SW480 (cell line): ENCODE measurements at places on chromosomes 4 and X.

DNA sequence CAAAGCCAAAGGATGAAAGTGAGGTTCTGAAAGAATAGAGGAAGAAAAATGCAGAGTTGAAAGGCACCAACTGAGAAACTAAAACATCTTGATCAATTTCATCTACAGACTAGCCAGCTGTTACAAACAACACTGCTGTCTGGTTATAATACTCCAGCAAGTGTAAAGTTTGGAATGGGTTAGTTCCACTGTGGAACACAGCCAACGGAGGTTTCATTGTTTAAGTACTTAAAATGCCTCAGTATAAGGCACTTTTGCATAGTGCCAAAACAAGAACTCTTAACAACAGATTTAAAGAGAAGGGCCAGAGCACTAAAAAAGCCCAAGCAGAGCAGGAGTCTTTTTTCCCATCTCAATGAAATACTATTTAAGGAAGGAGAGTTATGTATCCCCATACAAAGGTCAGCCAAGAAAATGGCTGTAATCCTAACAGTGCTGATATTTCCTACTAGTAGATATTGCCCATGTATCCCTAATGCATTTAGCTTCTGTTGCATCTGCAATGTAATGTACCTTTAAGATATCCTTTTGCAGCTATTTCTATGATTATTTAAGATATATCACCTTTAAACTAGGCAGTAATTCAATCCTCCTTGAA, 16.5 kb downstream of the ACSL4 start:
- no peak for DNase-seq

- no peak for DNase-seq
Measured at GRCh38 chr4:77701121-77701520, 95.5 kb downstream of the CXCL13 start.

GRCh38 chr4:142480244-142480643, 365.9 kb downstream of the INPP4B start:
- no peak for DNase-seq

DNA sequence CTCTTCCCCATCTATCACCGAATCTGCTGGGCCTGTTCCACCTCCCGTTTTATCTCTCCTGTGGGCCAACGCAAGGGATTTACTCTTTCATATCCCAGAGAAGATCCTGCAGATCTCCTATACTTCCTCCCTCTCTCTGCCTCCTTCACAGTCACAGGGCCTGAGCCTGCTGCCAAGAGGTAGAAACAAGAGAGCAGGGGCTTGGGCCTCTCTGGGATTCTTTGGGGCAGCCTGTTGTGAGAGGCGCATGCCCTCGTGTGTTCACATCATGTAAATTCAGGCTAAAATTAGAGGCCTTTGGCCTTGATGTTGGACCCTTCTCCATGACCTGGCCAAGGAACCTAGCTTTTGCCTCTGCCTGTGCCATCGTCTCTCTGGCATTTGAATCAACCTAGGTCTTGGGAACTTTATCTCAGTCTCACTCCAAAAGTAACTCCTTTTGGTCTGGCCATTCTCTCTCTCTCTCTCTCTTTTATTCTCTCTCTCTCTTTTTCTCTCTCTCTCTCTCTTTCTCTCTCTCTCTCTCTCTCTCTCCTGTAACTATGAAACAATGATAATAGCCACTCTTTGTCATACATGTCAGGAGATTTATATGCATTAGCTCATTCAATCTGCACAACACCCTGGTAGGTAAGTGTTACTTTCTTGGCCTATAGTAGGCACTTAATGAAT, 20.0 kb upstream of the EFNB1 start:
- DNase-seq = no peak

GRCh38 chr4:45199736-45200135, 473.4 kb upstream of the GNPDA2 start:
- no peak for DNase-seq

DNA sequence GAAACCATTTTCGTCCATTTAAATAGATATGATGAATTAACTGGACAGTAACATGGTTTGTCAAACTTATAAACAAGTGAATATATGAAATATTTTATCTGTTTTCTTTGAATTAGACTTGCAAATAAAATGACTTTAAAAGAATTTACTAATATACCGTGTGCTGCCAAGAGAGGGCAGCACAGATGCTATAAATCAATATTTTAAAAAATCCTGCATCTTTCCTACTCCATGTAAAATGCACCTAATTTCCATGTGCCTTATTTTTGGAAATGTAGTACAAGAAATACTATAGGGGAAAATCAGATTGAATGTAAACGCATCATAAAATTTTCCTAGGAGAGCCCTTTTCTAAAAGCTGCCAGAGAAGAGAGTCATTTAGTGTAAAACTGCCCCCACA, 62.2 kb downstream of the PRKX start:
- DNase-seq = peak; percentile 36

DNA sequence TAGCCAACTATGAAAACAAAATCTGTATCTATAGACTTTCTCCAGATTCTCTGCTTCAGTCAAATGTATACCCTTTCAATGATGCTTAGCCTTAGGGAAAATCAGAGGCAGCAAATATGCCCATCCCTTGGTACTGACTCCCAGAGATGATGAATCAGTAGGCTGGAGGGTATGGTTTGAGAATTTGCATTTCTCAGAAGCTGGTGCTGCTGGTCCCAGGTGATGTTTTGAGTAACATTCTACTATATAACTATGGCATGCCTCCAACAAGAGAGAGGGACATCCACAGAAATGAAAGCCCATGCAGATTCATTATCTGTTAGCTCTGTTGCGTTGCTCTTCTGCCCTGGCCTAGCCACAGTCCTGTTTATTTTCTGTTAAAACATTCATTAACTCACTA, 13.6 kb downstream of the TNIP3 start:
- no peak for DNase-seq

DNA sequence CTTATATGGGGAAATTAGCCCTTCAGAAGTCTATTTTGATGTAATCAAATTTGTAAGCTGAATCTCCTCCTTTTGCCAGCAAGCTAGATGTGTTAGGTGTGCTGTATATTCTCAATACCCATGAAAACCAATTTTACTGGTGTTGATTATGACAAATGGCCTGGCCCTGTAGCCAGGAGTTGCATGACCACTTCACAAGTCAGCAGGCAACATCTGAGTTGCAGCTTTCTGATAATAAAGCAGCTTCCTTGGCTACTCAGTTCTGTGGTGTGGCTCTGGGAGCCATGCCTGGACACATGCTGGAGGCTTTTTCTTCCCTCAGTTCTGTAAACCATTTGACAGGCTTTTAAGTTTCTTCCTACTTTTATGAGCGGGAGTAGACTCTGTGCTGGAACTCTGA, 154.1 kb upstream of the CXCL13 start:
- no peak for DNase-seq

- no peak for DNase-seq
Measured at GRCh38 chrX:97682991-97683840, 799.5 kb downstream of the RPA4 start.

GRCh38 chrX:80556148-80556547, 135.9 kb downstream of the TENT5D start:
- DNase-seq = no peak

GRCh38 chrX:112642349-112642748, 37.4 kb downstream of the LHFPL1 start:
- peak; percentile 46 for DNase-seq

DNA sequence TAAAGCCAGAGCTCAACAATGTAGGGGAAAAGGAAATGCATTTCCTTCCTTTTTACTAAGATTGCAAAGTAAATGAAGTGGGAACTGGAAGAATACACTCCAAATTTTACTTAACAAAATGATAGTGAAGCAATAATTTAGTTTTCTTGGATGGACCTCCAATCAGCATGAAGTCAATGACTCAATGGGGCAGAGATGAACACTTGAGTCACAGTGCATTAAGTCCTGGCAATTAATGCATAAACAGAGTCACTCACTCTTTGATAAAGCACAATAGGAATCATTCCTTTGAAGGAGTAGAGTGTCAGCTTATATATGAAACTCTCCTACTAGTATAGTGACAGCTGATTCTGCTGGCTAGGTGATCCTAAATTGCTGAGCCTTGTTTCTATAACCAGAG, 66.7 kb upstream of the FRAS1 start:
- DNase-seq = no peak
